Left colon (tissue), 2 donors: ENCODE measurements at places on chromosomes 1 and 21.

- DNase-seq = no peak
Observed at GRCh38 chr1:12437629-12438028, 180.4 kb downstream of the DHRS3 start.

DNA sequence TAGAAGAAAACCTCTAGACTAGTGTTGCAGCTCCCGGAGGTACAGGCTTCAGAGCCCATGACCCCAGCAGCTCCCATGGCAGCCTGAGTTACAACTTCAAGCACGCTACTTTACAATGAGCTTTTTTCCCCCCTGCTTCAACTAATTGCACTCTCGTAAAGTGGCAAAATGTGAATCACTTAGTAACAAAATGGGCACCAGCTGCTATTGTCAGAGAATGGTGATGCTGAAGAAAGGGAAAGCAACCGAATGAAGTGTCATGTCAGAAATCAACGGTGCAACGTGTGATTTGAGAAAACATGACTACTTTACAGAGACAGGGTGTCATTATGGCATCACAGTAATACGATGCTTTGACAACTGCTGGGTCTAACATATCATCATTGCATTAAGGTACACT, 40.5 kb downstream of the ESRRG start:
- no peak for DNase-seq

DNA sequence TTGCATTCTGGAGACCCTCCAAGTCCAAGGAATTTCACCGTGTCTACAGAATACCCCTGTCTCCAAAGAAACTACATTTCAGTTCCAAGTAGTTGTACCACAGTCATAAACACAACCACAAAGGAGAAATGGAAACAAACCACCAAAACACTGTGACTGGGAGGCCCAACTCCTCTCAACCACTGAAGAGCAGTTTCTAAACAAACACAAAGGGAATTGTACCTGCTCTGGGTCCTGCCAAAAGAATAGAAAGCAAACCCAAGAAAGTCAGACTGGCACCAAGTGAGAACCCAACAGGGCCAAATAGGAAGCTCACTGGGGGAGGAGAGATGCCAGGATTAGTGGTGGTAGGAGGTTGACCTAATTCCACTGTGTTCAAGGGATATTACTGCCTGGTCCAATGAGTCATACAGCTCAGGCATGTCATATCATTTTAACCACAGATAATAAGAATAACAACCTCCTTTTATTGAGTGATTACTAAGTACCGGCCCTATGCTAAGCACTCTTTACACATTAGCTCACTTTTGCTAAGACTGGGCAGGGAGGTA, 123.9 kb upstream of the PPP2R5A start:
- no peak for DNase-seq

GRCh38 chr1:115062542-115063004, 26.7 kb downstream of the TSPAN2 start:
- peak; percentile 61 for DNase-seq

DNA sequence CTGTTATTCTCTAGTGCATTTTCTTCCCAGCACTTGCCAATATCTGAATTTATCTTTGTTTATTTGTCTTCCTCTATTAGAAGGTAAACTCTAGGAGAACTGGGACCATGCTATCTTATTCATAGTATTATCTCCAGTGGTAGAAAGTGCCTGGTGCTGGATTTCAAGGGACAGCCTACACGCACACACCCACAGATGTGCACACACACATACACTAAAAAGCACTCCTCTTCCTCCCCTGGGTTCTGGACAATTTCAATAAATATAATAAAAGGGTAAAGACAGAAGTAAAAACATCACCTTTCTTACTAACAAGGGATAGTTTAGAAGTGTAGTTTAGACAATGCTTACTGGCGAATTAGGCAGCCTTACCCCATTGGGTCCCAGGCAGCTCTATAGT, 28.5 kb upstream of the USP24 start:
- DNase-seq = no peak

DNA sequence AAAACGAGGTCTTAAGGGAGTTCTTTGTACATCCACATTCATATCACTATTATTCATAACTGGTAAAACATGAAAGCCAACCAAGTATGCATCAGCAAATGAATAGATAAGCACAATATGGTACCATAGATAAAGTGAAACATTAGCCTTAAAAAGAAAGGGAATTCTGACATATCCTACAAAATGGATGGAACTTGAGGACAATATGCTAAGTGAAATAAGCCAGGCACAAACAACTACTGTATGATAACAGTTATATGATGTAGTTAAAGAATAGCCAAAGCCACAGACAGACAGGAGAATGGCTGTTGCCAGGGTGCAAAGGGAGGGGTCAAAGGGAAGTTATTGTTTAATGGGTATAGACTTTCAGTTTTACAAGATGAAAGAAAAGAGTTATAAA, 148.9 kb downstream of the EIF4G3 start:
- DNase-seq = peak; percentile 52

DNA sequence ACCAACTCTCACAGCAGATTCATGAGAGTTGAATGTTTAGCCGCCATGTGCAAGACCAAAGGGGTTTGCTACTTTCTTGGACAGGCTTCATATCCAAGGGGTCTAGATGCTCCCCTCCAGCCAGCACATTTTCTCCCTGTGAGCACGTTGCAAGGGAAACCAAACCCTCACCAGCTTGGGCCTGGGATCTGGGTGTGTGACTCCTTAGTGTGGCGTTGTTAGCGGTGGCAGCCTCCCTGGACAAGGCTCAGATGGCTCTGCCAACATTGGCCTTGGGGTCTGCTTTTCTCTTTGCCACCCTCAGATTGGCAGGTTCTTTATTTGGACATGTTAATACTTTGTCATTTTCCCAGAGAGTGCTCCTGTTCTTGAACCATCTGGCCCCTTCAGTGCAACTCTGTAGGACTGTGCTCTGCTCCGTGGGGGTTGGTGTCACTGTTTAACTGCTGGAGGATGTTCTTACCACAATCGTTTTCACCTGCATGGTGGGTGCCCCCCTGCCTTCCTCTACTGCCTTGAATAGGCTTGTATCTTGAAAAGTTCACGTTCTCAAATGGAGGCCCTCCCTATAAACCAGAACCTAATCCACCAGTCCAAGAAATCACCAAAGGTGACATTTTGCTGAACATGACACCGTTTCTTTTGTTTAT, 13.4 kb downstream of the ABCG1 start:
- DNase-seq = no peak

DNA sequence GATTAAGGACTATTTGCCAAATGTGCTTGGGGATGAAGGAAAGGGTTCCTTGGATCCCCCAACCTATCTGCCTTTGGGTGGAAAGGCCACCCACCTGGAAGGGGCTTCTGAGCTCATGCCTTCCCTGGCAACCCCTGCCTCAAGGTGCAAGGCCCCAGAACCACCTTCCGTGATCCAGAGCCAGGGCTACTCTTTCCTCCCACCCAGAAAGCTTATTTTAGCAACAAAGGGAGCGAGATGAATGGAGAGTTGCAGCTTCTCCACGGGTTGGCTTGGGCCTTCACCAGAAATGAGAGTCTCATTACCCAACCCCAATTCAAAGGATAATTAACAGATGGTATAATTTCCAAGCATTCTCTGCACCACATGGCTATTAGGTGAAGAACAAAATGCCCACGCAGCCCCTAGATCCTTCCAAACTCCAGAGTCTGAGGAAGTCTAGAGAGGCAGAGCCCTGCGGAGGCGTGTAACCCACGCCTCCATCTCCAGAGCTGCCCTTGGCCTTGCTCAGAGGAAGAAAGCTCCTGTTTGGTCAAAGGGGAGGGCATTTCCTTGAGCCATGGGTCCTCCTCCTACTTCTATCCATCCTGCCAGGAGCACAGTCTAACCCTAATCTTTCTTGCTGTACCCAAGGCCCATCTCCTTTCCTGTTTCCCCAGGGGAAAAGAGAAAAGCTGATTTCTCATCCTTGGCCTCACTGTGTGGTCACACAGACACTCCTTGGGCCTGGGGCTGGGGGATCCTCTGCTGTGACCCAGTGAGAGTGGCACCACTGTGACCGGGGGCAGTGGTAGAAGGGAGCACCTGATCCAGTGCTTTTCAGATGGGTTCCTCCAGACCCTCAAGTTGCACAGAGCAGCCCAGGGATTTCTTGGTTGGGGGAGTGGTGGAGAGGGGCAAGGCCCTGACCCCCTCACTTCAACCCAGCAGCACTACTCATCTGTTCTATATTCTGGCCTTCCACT, 1.7 kb upstream of the CELSR2 start:
- DNase-seq = no peak

- no peak for DNase-seq
Observed at GRCh38 chr1:222933273-222933672, 118.4 kb downstream of the DISP1 start.

DNA sequence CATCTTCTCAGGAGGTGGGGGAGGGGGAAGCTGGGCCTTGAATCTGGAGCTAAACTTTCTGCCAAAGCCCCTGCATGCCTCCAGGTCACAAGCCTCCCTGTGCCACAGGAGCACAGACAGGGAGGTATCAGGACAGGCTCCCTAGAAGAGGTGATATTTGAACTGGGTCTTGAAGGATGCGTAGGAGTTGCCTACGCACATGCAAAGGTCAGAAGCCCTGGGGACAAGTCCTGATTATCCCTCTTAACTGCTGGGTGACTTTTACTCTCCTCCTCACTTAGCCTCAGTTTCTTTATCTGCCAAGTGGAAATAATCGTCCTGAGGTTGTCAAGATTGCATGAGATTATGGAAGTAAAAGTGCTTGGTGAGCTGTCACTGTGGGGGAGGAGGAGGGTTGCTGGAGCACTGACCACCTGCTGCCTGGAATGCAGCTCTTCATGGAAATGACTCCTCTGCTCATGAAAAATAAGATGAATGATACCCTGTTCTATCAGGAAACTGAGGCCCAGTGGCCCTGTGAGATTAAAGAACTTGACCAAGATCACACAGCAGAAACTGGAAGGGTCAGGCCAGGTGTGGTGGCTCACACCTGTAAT, 50.6 kb upstream of the LAPTM5 start:
- no peak for DNase-seq

DNA sequence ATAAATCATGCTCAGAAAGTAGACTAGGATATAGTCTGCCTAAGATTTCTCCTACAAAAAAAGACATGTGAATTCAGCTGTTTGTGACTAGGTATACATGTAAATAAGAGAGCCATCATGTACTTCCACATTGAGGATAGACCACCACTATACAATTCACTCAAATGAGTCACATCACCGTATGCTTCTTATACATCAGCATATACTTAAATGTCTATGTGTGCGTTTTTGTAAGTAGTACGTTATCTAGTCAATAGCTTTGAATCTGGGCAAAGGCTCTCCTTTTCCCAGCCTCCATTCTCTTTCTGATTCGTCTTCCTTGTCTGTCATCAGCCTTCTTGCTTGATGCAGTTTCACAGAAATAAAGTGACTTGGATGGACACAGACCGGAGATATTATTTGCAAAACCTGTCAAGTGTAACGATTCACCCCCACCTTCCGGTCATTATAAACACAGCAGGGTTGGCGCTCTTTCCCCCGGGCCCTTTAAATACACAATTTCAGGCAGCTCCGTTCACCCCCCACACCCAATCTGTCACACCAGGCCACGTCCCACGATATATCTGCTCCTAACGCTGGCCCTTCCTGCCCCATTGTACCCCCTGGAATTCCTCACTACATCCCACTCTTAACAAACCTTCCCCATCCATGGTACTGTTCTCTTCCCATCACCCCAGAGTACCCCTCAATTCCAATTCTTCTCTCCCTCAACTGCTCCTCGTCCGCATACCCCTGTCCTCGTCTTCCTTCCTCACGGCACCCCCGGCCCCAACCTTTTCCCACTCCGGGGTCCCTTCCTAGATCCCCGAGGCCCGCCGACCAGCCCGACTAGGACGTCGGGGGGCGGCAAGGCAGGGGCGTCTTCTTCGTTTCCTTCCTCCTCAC, 636 bp downstream of the VAMP4 start:
- peak; percentile 45 for DNase-seq

- DNase-seq = no peak
Observed at GRCh38 chr1:100296140-100296539, 30.1 kb downstream of the RTCA start.

- no peak for DNase-seq
Observed at GRCh38 chr1:175078629-175079028, 11.0 kb downstream of the TNN start.

DNA sequence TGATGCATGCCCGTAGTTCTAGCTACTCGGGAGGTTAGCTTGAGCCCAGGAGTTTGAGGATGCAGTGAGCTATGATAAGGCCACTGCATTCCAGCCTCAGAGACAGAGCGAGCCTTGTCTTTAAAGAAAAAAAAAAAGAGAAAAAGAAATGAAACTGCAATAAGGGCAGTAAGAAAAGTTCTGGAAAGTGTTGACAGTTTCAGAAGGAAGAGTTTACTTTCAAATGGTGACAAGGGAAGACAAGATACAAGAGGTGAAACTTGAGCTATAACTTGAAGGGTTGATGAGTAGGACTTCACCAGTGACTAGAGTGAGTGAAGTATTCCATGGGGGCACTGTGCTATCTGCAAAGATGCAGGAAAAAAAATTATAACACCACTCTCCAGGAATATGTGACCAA, 125.0 kb downstream of the AKT3 start:
- DNase-seq = no peak

GRCh38 chr1:21162740-21163464, 13.8 kb downstream of the EIF4G3 start:
- DNase-seq = no peak

- no peak for DNase-seq
Observed at GRCh38 chr1:30382496-30382895, 340.9 kb downstream of the MATN1 start.

- no peak for DNase-seq
Observed at GRCh38 chr1:168317309-168317708, 36.6 kb downstream of the TBX19 start.

DNA sequence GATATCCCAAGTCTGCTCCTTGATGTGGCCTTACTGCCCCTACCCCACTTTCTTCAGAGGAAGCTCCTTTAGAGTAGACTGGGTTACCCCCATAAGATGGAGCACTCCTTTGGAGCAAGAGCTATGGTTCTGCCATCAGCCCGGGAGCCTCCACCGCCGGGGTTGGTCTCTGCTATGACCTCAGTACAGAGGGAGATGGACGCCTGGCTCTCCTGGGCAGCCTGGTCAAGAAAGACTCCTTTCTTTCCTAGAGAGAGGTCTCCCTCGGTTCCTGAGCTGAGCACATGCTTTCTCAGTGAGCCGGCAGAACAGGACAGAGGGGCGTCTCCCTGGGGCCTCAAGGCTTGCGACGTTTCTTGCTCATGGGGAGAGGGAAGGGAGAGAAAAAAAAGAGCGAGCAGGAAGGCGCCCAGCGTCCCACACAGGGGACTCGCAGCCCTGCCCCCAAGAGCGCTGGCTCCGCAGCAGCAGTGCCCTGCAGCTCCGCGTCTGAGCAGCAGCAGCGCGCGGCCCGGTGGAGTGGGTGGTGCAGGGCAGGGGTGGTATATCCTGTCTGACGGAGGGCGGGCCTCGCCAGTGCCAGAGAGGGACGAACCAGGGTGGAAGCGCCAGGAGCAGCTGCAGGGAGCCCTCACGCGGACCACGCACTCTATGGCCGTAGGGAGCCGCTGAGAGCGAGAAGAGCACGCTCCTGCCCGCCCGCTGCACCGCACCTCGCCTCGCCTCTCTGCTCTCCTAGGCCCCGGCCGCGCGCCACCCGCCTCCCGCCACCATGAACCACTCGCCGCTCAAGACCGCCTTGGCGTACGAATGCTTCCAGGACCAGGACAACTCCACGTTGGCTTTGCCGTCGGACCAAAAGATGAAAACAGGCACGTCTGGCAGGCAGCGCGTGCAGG, at the start of gene PKP1:
Gene PKP1 (plus strand): TSS at position 576 of the 899 bp plus-strand sequence. CDS start 197 bp downstream, at position 773.
- DNase-seq = no peak

- no peak for DNase-seq
Observed at GRCh38 chr21:16840538-16840937, 672.3 kb upstream of the CXADR start.
